GM20000 (cell line): ENCODE measurements at places on chromosomes 3 and 15.

GRCh38 chr15:65805019-65805745 is 13.1 kb upstream of the DENND4A start:
- DNase-seq, result no peak

DNA sequence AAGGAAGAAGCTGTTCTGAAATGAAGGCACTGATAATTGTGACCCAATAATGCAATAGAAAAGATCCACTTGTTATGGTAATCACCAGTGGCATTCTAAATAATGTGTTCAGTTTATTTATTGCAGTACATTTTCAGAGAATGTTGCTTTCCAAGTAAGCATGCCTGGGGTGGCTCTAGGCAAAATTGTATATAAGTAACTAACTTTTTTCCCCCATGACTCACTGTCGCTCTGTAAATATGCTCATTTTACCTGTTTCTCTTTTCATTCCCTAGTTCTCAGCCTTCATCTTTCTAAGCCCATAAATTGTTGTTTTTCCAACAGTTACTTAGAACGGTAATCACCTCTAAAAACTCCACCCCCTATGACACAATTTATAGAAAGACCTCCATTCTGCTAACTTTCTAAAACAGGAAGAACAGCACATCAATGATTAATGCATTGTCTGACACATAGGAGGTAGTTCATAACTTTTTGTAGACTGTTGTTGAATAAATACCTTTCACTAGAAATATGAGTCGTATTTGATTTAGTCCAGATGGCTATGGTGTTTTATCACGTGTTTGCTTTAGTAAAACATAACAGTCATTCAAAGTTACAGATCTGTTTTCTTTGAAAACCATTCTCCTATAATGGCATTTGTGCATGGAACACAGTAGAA is 143.1 kb downstream of the LSAMP start:
- no peak for DNase-seq

DNA sequence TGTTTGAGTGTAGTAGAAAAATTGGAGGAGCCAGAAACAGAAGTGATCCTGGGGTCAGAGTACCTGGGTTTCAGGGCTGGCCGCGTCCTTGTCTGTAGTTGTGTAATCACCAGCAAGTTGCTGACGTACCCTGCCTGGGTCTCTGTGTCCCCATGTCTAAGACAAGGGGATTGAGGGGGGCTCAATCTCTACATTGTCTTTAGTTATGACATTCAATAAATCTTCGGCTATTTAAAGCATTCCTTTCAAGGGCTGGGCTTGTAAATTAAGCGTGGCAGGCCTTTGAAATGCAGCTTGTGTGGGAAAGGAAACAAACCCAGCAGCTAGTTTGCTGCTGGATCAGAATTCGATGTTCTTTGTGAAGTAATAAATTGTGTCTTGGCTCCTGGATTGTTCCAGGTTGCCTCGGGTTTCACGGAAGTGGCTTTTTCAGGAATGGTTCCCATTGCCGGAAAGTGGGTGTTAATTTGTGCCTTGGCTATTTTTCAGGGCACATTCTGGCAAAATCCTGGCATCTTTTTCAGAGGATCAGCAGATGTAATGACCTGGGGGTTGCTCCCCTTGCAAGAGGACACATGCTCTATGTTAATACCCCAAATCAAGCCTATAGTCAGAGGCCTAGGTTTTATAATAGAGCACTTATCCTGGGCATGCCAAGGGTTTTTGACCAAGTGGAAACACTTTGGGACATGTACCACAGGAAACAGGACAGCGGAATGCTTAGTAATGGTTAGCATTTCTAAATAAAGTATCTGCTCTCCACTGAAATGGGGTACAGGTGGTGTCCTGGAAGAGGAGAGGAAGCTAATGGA is 294.8 kb upstream of the NR2E3 start:
- no peak for DNase-seq

DNA sequence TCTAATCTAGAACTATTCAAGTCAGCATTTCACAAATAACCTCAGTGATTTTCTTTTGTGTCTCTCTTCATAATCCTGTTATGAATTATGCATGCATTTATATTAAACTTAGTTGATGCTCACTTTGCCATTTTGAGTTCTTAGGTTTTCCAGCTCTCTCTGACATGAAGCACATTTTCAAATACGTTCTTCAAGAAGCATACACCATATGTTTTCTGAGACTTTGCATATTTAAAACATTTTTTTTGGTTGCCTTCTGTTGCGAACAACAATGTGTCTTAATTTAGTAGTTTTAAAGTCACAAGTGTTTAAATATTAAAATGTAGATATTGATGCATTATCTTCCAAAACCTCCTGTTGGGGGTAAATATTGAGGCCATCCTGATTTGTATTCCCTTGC is 37.5 kb downstream of the SH3GL3 start:
- no peak for DNase-seq
